Renal cortical epithelial cell (primary cell): ENCODE measurements at places on chromosomes 3 and 15. TPM values are rescaled to one million over a fixed set of nuclear protein-coding genes. Genes with fewer than 3 reads are reported as not detected.
A peak's percentile ranks its signal among the peaks of the same experiment; 100 is the strongest.

MBNL1 gene
- total RNA-seq: 76.8 and 110 TPM in 2 replicates

SENP8 gene
- total RNA-seq: 2.6 and 5.6 TPM in 2 replicates

ZNF80 gene
- not detected in 2 replicates for total RNA-seq

THOC7 gene
- 68.6 and 103 TPM in 2 replicates for total RNA-seq

DUOX2 gene
- 0.05 TPM in 1 of 2 replicates, not detected in the other for total RNA-seq

CIP2A gene
- total RNA-seq: 9.6 and 21.9 TPM in 2 replicates

DPPA4 gene
- not detected in 2 replicates for total RNA-seq

ACP3 gene
- total RNA-seq: not detected in 2 replicates

ADAMTSL3 gene
- total RNA-seq: 11.1 and 20.7 TPM in 2 replicates

SPINK8 gene
- total RNA-seq: not detected in 2 replicates

ZNF717 gene
- 12.0 and 17.7 TPM in 2 replicates for total RNA-seq

CP gene
- 2.4 and 85.8 TPM in 2 replicates for total RNA-seq

FBXL2 gene
- total RNA-seq: 22.6 and 38.1 TPM in 2 replicates

PRR23B gene
- not detected in 2 replicates for total RNA-seq

CLDN1 gene
- total RNA-seq: 195 and 218 TPM in 2 replicates

DNA sequence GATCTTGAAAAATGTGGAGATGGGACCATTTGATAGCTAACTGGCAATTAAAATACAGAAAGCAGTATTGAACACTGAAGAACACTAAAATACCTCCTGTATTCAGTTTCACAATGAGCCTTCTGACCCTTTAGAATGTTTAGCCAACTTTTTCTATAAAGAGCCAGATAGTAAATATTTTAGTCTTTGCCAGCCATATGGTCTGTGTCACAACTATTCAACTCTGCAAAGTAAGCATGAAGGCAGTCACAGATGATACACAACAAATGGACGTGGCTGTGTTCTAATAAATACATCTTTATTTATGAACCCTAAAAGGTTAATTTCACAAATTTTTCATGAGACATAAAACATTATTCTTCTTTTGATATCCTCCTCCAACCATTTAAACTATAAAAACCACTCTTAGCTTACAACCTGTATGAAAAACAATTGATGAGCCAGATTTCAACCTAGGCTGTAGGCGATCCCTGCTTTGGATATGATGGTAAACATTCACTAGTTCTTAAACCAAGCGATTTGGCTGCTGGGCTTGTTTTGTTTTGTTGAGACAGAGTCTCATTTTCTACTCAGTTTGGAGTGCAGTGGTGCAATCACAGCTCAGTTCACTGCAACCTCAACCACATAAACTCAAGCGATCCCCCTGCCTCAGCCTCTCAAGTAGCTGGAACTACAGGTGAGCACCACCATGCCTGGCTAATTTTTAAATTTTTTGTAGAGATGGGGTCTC lies 13.6 kb upstream of the CSPG5 start:
- no peak for DNase-seq

DNA sequence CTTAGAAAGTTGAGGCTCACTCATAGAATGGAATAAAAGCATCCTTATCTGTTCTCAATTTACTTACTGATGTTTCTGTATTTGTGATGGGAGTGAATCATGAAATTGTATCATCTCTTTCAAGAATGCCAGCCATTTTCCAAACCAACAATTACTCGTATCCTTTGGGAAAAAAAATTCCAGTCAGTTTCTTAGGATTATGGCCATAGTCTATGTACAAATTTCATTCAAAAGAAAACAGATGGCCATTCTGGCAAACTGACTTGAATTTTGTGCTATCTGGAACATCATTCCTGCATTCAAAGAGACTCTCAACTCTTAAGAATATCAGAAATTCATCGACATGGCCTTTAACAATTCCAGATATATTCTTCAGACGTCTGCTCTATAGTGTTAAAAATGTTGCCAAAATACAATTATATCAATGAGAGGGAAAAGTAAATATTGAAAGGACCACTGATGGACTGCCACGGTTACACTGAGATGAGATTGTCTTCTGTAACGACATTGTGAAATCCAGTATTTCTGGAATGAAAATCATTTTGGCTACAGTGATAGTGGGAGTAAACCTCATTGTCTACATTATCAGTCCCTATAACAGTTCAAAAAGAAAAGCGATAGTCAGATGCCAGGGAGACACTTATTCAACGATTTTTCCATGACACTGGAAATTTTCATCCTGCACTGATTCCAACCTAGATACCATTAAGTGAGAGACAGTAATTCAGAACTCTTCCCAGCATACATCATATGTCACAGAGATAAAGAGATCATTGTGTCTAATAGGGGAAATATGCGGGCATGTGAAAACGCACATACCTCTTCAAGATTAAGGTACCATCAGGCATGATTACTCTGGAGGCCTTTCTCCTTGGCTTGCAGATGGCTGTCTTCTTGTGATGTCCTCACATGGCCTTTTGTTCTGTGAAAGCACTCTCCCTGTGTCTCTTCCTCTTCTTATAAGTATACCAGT lies 953.8 kb upstream of the ALCAM start:
- no peak for DNase-seq

DNA sequence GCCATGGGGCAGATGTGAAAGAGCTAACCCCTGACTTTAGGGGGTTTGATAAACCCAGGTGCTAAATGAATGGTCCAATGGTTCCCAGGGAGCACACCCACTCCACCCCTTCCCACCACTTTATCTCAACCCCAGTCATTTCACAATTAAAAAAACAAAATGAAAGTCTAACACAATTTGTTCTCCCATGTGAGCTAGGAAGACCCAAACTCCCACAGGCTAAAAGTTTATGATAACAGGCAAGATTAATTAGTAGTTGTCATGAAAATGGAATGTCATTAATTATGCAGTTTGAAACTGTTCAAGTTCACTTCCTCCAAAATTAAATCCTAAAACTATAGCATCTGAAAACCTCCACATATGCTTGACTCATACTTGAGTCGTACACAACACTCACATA lies 63.3 kb upstream of the TPM1 start:
- DNase-seq: peak; percentile 62

- DNase-seq: no peak
Observed at GRCh38 chr15:34646918-34647317, 63.5 kb upstream of the GOLGA8B start.

DNA sequence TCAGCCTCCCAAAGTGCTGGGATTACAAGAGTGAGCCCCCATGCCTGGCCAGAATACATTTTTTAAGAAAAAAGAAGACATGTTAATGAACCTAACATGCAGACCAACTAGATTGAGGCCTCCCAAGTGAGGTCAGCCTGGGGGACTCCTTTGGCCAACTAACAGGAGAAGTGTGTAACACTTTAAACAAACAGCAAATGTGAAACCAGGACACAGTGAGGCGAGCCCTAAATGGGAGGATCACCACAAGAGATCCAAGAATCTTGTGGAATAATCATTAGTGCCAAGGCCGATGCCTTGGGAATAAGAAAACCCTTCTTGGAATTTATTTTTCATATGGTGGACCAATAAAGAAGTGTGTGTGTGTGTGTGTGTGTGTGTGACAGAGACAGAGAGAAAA lies 73.9 kb downstream of the ATP10A start:
- no peak for DNase-seq

- no peak for DNase-seq
Observed at GRCh38 chr15:48679952-48680351, 34.4 kb upstream of the FBN1 start.

GRCh38 chr3:131591394-131592014 lies 88.7 kb upstream of the MRPL3 start:
- peak; percentile 68 for DNase-seq

- peak; percentile 42 for DNase-seq
Observed at GRCh38 chr15:39128746-39129145, 452.1 kb upstream of the THBS1 start.

GRCh38 chr3:158678687-158679086 lies 6.2 kb upstream of the LXN start:
- no peak for DNase-seq

DNA sequence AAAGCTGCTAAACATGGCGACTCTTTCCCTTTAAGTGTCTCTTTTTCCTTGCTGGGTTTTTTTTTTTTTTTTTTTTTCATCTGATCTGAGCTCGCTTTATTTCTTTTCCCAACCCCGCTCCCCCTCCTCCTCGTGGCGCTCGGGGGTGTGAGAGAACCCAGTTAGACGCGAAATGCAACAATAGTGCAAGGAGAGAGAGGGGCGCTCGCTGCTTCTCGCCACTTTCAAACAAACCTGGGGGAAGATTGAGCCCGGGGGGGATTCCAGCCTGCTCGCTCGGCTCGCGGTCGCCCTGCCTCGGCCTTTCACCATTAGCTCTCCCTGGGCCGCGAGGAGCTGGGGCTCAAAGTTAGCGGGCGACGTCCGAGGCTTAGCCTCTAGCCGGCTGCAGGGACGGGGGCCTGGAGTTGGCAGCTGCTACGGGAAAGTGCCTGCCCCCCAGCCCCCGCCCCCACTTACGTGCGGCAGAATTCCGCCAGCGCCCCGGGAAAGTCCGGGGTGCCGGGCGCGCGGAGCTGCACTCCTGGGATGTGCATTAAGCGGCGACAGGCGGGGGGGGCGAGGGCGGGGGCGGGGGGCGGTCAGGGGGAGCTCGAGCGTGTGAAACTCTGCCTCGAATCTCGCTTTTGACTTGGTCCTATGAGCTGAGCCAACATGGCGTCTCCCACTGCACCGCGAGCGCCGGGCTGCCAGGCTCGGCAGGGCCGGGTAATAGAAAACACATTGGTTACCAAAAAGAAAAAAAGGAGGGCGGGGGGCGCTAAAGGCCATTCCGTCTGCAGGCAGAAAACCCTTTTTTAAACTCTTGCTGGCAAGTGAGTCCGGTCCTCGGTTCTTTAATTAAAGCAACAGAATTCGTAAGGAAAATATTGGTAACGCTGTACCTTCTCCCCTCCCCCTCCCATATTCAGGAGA lies 10.4 kb downstream of the NR2F2 start:
- no peak for DNase-seq

DNA sequence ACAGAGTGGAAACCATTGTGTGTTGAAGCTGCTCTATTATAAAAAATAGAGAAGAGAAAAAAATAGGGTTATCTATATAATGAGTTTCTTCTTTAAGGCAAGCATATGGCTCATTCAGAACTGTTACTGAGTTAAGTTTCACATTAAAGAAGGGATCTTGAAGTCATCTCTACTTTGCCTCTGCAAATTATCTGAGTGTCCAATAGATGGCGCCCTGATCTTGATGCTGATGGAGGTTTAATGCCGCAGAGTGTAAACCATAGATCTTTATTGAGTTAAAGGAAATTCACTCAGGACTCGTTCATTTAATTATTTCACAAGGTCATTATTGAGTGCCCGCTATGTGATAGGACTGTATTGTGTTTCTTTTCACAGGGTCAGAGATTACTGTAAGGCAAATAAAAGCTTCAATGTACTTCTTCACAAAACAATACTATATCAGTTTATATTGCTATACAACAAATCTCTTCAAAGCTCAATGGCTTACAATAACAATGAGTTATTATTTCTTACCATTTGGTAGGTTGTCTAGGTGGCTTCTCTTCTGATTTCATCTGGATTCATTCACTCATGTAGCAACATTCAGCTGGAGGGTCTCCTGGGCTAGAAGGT lies 171.4 kb downstream of the NSUN3 start:
- peak; percentile 60 for DNase-seq

GRCh38 chr3:69276884-69277283 lies 109.0 kb downstream of the FRMD4B start:
- DNase-seq: no peak

DNA sequence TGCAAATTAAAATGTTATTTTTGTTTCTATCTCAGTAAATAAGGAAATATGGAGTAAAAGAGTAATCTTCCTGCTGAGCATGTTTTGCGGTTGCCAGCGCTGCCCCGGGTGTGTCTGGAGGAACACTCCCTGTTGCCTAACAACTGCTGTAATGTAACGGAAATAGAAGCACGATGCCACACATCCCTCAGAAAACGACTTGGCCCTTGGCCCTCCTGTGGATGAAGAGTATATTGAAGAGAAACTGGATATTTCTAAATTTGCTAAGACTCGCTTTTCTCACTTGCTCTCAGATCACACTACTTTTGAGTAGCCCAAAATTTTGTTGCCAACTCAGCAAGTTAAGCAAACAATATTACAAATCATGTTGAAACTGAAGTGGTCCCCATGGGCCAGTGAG lies 18.9 kb downstream of the CX3CR1 start:
- peak; percentile 77 for DNase-seq

- peak; percentile 60 for DNase-seq
Observed at GRCh38 chr3:69855436-69856162, 116.3 kb downstream of the MITF start.

GRCh38 chr15:35557544-35557943 lies 11.6 kb upstream of the DPH6 start:
- peak; percentile 85 for DNase-seq

- DNase-seq: peak; percentile 16
Observed at GRCh38 chr3:186128158-186128557, 19.3 kb upstream of the ETV5 start.
